Gastrocnemius medialis (tissue), 4 donors: ENCODE measurements at places on chromosomes 5 and 9. TPM values are rescaled to one million over a fixed set of nuclear protein-coding genes. Genes with fewer than 3 reads are reported as not detected.
A peak's percentile ranks its signal among the peaks of the same experiment; 100 is the strongest.

Gene PCDHB13
- total RNA-seq, result 0.40 TPM

Gene PCDHAC1
- not detected for total RNA-seq

GRCh38 chr5:175387144-175387543 is 56.8 kb downstream of the DRD1 start:
- no peaks in the 10 kb centered on the region for H3K27me3 ChIP-seq
- no peaks in the 10 kb centered on the region for H3K36me3 ChIP-seq
- no peak for DNase-seq

DNA sequence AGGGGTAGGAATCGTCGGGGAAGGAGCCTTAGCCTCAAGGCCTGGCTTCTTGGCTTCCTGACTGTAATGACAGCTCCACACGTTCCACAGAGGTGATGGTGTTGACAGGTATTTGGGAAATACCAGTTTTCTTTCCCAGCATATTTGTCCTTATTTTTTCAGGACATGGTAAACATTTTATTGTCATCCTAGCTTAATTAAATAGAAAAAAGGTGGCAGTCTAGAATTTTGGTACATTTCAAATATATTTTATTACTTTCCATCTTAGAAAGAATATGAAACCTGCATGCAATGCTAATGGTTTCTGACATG is 8.4 kb downstream of the CXCL14 start:
- no peaks in the 10 kb centered on the region for H3K27me3 ChIP-seq
- H3K4me1 ChIP-seq, result no peaks in the 10 kb centered on the region
- no peak overlapping the region for H3K27ac ChIP-seq
- no peaks in the 10 kb centered on the region for H3K36me3 ChIP-seq
- DNase-seq, result no peak

DNA sequence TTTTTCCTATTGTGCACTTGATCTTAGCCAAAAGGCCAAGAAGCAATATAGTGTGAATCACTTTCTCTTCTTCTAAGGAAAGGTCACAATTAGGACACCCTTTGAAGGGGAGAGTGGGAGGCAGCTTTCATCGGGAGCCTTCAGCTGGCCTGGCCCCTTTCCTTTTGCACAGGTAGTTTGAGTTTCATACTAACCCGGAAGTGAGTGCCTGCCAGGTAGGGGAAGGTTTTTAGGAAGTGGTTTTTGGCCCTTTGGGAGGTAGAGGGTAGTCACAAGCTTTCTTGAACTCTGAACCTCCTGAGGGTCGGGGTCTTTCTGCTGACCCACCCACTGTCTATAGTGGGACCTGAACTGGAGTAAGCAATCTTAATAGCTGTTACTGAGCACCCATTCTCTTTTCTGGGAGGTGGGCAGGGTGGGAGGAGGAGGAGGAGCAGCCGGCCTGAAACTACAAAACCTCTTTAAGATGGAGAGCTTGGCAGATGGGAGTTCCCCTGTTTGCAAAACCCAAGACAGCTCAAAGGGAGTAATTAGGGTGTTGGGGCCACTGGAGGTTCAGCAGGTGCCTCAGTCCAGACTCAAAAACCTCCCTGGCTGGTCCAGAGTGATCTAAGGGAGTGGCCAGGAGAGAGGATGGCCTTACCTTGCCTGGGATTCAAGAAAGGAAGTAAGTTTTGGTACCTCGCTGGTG is 6.0 kb downstream of the LARP1 start:
- no peak overlapping the region for H3K4me3 ChIP-seq
- H3K27ac ChIP-seq, result peak overlapping the region; percentile 60
- DNase-seq, result no peak
- no peaks in the 10 kb centered on the region for H3K27me3 ChIP-seq
- no peaks in the 10 kb centered on the region for H3K36me3 ChIP-seq

DNA sequence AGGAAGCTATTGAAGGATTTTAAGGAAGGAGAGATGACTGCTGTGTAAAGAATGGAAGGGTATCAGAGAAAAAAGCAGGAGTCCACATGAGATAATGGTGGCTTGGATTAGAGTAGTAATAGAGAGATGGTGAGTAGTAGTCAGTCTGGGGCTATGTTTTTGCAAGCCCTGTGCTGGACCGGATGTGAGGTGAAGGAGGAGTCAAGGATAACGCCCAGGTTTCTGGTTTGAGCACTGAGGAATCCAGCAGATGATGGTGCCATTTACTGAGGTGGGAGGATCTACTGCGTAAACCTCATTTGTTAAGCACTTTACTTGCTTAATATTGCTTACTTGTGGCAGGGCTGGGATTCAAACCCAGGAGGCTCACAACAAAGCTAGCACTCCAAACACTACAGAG is 1.1 kb downstream of the TIGD6 start:
- H3K27ac ChIP-seq, result peak overlapping the region; percentile 98
- DNase-seq, result no peak
- peaks cover 39% of the 10 kb centered on the region for H3K4me1 ChIP-seq
- no peaks in the 10 kb centered on the region for H3K27me3 ChIP-seq
- H3K36me3 ChIP-seq, result peaks cover 10% of the 10 kb centered on the region
- peak overlapping the region; percentile 100 for H3K4me3 ChIP-seq

DNA sequence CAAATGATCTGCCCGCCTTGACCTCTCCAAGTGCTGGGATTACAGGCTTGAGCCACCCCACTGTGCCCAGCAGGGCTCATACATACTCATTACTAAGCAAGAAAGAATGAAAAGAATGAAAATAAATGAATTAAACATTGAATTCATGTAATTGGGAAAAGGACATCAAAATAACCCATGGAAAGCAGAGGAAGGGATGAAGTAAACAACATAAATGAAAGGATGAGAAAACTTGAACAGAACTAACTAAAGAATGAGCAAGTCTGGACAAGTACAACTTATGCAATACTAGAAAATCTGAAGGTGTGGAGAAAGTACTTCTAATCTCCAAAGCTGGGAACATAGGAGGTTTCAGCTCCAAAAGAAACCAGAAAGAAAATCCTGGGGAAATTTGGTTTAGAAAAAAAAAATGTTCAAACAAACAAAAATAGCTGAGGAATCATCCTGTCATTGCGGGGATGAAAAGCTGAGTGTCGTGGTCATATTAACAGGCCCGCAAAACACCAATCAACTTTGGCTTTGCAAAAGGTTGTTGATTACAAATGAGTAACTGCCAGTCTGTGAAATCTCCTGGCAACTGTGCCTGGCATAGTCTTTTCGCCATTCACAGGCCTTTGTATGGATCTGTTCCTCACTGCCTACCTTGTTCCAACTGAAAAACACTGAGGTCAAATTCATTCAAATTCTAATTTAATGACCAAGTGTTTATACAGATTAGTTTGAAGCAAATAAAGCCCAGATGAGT is 2.3 kb upstream of the AK3 start:
- H3K4me3 ChIP-seq, result no peak overlapping the region
- no peaks in the 10 kb centered on the region for H3K36me3 ChIP-seq
- H3K27me3 ChIP-seq, result no peaks in the 10 kb centered on the region
- H3K27ac ChIP-seq, result no peak overlapping the region

- no peaks in the 10 kb centered on the region for H3K27me3 ChIP-seq
- no peak overlapping the region for H3K4me3 ChIP-seq
- peaks cover 5% of the 10 kb centered on the region for H3K4me1 ChIP-seq
- DNase-seq, result no peak
Observed at GRCh38 chr5:36530215-36530614, 76.2 kb upstream of the SLC1A3 start.

DNA sequence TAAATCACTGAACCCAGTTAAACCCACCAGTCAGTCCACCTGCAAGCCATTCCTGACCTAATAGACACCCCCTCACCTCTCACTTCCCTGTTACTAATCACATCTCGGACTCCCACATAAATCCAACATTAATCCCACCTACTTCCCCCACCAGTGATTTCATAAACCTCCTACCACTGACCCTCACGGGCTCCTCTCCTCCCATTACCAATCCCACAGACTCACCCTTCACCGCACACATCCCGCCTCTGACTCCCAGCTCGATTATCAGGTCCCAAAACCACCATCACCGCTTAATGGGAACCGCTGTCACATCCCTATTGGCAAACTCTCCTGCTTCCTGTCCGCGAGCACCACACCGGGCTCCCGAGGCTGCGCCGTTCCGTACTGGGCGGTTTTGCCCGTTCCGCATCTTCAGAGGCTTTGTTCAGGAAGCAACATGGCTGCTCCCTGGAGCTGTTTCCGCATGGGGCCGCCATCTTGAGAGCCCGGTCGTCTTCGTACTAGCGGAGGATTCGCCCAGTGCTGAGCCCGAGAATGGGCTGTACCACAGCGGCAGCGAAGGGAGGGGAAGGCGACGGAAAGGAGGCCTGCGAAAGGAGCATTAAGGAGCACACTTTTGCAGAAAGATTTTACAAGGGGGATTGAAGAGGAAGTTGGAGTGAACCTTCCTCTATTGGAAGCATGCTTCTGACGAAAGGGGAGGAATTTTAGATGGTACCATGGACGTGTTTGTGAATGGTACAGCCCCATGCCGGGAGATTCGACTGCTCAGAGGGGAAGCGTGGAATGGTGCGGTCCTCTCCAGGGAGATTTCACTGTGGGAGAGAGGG is at the start of gene ZNF300:
ZNF300 (minus strand) TSS at position 502 of the 833 bp plus-strand sequence. CDS start 1,825 bp downstream, outside the sequence.
- H3K4me1 ChIP-seq, result no peaks in the 10 kb centered on the region
- no peaks in the 10 kb centered on the region for H3K27me3 ChIP-seq
- H3K36me3 ChIP-seq, result no peaks in the 10 kb centered on the region
- H3K4me3 ChIP-seq, result peak within 1 kb of the TSS; percentile 65
- DNase-seq, result peak; percentile 63
- peak within 1 kb of the TSS; percentile 44 for H3K27ac ChIP-seq

- H3K4me3 ChIP-seq, result no peak overlapping the region
- H3K4me1 ChIP-seq, result no peaks in the 10 kb centered on the region
- DNase-seq, result no peak
- no peaks in the 10 kb centered on the region for H3K36me3 ChIP-seq
- no peak overlapping the region for H3K27ac ChIP-seq
- no peaks in the 10 kb centered on the region for H3K27me3 ChIP-seq
Observed at GRCh38 chr5:122415030-122415800, 103.2 kb downstream of the SNCAIP start.

DNA sequence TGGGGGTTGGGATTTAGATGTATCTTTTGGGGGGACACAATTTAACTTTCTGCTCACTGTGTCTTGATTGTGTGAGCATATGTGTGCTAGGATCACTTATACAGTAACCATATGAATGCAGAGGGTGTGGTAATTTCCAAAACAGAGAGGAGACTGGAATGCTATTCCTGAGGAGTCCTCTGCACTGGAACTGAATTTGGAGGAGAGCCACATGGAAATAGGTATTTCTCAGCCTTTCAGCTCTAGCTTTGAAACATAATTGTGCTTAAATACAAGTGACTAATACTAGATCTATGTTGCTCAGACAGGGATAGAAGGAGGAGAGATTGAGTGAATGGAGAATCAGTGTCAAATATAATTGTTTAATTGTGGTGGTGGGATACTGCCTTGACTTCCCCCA is 45.5 kb downstream of the FOCAD start:
- H3K36me3 ChIP-seq, result peaks cover 6% of the 10 kb centered on the region
- H3K27me3 ChIP-seq, result no peaks in the 10 kb centered on the region
- DNase-seq, result no peak
- H3K27ac ChIP-seq, result no peak overlapping the region
- no peak overlapping the region for H3K4me3 ChIP-seq

GRCh38 chr5:181084621-181085195 is 44.6 kb downstream of the BTNL9 start:
- no peaks in the 10 kb centered on the region for H3K36me3 ChIP-seq
- no peak overlapping the region for H3K4me3 ChIP-seq

GRCh38 chr9:122580360-122580759 is 2.8 kb downstream of the OR1L8 start:
- no peak overlapping the region for H3K4me3 ChIP-seq
- no peak for DNase-seq
- no peak overlapping the region for H3K27ac ChIP-seq
- no peaks in the 10 kb centered on the region for H3K36me3 ChIP-seq
- H3K4me1 ChIP-seq, result no peaks in the 10 kb centered on the region

GRCh38 chr9:33408087-33408486 is 5.7 kb upstream of the AQP7 start:
- no peak overlapping the region for H3K27ac ChIP-seq
- H3K4me1 ChIP-seq, result peaks cover 7% of the 10 kb centered on the region
- no peaks in the 10 kb centered on the region for H3K27me3 ChIP-seq
- no peak for DNase-seq
- H3K4me3 ChIP-seq, result no peak overlapping the region

DNA sequence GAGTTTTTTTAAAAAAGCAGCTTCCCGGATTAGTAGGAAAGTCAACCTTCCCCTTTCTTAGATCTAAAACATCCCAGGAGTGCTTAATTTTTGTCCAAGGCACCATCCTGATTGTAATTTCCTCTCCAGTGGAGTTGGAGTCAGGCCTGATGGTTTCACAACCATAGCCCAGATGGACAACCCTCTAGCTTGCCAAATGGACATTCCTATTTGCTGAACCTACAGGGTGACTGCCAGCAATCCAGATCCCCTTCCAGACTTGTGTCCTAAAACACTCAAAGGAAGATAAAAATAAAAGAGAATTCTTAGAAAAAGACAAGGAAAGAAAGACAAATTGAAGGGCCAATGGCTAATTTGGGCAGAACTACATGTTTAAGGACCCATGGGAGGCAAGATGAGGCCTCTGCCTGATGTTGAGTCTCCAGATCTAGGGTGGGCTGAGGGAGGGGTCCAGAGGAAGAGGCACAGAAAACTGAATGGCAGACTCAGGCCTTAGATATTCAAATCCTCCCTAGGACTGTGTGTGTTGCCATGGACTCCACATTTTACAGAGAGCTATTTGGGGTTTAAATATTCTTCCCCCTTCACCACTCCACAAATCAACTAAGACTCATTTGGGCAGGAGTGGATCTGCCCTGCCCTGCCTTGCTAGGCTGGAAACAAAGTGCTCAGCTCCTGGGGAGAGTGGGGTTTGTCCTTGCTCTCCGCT is 38.5 kb upstream of the SLC44A1 start:
- peak overlapping the region; percentile 71 for H3K27ac ChIP-seq
- DNase-seq, result peak; percentile 77
- peaks cover 29% of the 10 kb centered on the region for H3K4me1 ChIP-seq
- H3K36me3 ChIP-seq, result no peaks in the 10 kb centered on the region

DNA sequence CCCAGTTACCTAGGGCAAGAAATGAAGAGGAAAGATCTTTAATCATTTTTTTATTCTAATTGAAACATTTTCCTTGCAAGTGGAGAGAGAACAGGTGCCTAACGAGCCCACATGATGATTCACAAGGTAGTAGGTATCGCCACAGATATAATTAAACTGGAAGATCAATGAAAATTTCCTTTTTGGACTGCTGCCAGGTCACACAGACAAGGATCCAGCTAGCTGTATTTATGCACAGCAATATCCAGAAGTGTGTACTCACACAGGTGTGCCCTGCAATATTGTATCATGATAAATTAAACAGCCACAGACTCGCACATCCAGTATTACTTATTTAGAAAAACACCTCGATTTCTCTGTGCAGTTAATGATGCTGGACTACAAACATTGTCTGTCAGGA is 294.0 kb upstream of the SMARCA2 start:
- H3K27me3 ChIP-seq, result no peaks in the 10 kb centered on the region
- no peak overlapping the region for H3K4me3 ChIP-seq
- no peak overlapping the region for H3K27ac ChIP-seq
- H3K36me3 ChIP-seq, result no peaks in the 10 kb centered on the region
- no peaks in the 10 kb centered on the region for H3K4me1 ChIP-seq

DNA sequence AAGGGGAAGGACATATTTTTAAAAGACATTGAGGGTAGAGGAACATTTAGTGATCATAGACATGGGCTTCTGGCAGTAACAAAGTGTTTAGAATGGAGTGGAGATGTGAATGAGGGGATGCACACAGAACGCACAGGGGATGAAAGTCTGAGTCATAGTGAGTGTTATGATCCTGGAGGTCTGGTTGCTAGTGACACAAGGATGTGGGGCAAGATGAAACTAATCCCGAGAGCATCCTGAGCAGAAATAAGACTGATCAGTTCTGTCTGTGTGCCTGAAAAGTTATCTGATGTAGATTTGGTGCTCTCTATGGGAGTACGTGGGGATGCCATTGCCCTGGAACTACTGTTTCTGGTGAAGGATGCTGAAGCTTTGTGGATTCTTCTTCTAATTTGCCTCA is 141.1 kb downstream of the CHSY3 start:
- DNase-seq, result no peak
- H3K4me1 ChIP-seq, result no peaks in the 10 kb centered on the region
- no peaks in the 10 kb centered on the region for H3K27me3 ChIP-seq
